NCI-H1048 (cell line): ENCODE measurements at places on chromosomes 16 and 17.

DNA sequence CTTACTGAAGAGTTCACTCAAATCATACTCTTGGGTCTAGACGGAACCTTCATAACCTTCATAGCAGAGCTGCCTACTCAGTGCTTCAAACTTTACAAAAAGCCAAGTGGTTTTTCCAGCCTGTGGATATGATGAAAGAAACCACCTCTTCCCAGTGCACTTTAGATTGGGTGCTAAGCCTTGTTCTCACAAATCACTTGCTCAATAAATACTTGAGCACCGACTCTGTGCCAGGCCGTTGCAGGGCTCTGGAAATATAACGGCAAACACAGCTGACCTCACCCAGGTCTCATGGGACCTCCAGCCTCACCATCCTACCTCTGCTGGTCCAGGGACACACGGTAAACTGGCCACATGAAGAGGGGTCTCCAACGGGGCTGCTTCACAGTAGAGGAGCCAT is 35.7 kb downstream of the CDRT4 start:
- no peak for DNase-seq

DNA sequence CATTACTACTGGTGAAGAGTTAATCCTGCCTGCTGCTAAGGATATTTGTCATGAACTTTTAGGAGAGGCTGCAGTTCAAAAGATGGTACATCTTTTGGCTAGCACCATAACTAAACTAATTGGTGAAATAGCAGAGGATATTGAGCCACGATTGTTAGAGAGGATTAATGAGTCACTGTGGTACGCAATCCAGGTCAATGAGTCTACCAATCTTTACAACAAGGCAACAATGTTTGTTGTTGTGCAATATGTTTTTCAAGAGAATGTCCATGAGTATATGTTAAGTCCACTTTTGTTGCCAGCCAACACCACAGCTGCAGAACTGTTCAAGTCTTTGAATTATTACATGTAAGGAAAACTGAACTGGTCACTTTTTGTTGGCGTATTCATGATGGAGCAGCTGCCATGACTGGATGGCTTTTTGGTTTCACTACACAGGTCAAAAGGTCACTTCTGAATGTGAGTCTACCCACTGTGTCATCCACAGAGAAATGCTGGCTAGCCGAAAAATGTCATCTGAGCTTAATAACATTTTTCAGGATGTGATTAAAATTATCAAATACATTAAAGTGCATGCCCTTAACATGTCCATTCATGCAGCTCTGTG is 402.6 kb upstream of the KIF2B start:
- DNase-seq, result no peak

DNA sequence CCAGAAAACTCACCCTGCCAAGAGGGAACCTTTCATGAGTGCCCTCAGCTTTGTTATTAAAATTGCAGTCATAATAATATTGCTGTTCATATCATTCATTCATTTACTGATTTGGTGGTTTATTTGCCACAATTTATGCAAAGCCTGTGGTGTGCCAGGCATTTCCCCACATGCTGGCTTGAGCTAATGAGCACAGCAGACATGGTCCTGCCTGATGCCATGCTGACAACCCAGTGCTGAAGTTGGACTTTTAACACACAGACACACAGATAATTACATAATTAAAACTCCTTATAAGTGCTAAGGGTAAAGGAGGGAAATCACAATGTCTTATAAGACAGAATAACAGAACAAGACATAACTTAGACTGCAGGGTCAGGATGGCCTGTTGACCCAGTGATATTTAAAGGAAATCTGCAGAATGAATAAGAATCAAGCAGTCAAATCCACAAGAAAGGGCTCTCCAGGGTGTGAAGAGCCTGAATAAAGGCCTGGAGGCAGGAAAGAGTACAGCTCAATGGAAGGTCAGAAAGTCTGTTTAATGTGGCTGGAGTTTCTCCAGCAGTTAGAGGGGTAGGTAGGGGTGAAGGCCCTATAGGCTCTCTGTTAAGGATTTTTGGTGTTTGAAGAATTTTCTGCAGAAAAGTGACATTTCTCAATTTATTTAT is 196.9 kb upstream of the CDH11 start:
- no peak for DNase-seq

DNA sequence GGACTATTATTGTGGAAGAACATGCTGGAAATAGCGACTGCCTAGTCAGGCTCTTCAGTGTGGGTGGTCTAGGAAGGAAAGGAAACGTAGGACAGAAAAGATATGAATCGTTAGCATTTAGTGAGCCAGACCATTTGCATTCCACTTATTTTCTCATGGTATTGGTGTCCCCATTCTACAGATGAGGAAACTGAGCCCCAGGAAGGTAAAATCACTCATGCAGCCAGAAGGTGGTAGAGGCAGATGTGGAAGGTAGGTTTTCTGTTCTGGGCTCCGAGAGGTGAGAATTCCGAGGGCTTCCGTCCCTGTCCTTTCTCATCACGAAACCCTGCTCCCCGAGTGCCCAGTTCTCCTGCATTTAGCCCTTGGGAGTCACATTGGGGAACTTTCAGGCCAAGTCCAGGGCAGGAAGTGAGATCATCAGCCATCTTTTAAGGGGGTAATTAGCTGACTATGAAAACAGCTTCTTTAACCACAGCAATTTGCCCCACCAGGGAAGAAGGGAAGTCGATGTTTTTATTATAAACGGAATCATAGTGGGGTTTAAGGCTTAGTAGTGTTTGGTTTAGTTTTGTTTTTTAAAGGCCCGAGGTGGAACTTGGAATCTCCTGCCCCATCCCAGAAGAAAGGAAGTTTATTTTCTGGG is 110.7 kb upstream of the IRX3 start:
- DNase-seq, result no peak

DNA sequence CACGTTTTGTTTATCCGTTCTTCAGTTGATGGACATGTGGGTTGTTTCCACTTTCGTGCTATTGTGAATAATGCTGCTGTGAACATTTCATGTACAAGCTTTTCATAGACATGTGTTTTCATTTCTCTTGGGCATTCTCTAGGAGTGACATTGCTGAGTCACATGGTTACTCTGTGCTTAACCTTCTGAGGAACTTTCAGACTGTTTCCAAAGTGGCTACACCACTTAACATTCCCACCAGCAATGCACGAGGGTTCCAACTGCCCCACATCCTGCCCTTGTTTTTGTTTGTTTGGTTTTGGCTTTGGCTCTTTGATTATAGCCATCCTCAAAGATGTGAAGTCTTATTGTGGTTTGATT is 14.2 kb upstream of the PEMT start:
- no peak for DNase-seq

DNA sequence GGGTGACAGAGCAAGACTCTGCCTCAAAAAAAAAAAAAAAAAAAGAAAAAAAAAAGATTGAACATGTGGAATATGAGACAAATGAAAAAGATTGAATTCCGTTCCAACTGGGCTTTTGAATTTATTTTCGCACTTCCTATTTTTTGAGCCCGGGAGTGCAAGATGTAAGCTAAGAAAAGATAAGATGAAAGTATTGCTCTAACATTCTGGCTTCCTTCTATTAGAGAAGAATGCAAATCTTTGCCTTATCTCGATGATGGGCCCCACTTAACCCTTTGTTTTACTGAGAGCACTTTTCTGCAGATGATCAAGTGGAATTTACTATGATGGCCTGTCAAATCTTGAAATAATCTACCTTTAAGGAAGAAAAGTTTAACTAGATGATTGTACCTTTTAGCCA is 96.3 kb downstream of the WWOX start:
- DNase-seq, result no peak

- DNase-seq, result no peak
Observed at GRCh38 chr17:55377671-55378275, 43.9 kb downstream of the MMD start.

GRCh38 chr17:67069603-67070136 is 25.3 kb downstream of the CACNG1 start:
- DNase-seq, result no peak

DNA sequence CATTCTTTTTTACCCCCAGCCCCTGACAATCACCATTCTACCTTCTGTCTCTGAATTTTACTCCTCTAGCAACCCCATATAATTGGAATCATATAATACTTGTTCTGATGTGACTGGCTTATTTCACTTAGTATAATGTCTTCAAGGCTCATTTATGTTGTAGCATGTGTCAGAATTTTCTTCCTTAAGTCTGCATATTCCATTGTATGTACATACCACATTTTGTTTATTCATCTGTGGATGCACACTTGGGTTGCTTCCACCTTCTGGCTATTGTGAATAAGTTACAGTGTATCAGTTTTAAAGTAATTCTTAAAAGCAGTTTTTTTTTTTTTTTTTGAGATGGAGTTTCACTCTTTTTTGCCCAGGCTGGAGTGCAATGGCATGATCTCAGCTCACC is 24.7 kb upstream of the PPM1E start:
- no peak for DNase-seq

DNA sequence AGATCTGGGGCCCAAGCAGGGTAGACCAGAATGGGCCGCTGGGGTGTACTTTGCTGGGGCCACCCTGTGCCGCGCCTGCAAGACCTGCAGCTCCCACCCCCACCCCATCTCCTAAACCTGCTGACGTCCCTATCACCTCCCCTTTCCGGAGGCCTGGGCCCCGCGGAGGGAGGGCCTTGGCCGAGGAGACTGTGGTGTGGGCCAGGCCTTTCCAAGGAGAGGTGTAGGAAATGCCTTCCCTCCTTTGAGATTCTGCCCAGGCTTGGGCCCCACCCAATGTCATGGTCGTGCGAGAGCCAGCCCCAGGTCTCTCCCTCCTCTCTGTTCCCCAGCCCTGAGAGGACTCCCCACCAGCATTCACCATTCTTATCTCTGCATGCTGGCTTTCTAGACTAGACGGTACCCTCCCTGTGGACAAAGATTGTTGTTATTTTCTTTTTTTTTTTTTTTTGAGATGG is 3.9 kb upstream of the WFIKKN2 start:
- no peak for DNase-seq

GRCh38 chr16:56732832-56733231 is 2.9 kb downstream of the NUP93 start:
- no peak for DNase-seq

DNA sequence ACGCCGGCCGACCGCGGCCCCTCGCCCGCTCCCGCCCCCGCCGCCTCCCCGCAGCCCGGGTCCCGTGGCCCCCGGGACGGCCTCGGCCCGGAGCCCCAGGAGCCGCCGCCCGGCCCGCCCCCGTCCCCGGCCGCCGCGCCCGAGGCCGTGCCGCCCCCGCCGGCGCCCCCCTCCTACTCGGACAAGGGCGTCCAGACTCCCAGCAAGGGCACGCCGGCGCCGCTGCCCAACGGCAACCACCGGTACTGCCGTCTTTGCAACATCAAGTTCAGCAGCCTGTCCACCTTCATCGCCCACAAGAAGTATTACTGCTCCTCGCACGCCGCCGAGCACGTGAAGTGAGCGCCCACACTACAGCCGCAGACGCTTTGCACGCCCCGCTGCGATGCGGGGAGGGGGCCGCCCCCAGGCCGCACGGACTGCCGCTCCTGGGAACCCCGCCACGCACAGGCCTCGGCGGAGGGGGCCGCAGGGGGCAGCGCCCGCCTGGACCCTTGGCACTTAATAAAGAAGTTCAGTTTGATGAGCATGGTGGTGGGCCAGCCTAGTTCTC is 35.5 kb upstream of the ZC3H18 start:
- no peak for DNase-seq

DNA sequence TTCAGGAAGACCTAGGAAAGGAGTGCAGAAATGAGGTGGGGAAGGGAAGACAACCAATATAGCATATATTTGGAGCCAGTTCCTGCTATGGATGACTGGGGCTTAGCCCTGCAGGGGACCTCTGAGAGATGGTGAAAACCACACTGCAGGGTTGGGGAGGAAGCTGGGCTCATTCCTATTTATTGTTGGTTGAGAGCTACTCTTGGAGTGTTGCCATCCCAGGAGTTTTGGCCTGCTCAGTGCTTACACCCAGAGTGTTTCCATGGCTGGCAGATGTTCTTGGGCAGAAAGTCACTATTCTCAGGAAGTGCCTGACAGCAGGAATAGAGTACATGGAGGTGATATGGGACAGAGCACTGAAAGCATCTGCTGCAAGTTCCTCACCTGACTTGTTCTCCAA is 145.8 kb downstream of the SPACA3 start:
- no peak for DNase-seq

GRCh38 chr16:55406651-55407050 is 72.3 kb upstream of the MMP2 start:
- DNase-seq, result no peak

DNA sequence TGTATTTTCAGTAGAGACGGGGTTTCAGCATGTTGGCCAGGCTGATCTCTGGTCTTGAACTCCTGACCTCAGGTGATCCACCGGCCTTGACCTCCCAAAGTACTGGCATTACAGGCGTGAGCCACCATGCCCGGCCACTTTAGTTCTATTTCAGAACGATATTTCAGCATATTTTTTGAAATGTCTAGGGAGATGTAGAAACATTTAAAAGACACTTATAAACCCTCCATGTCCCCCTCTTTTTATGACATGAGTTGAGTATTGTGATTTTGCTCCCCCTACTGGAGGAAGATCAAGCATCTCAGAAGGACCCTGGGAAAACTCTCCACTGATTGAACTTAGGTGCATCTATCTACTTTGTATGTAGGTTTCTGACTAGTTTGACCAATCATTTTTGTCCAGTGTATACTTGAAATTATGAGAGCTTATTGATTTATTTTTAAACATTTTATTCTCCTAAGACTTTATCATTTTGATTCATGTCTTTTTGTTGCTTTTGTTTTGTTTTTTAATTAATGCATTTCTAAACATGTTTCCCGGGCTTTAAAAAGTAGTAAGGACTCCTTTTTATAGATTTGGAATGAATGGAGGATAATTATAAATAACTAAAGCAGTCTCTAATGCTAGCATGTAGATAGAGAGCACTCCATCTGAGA is 105.1 kb downstream of the CHD9 start:
- no peak for DNase-seq

DNA sequence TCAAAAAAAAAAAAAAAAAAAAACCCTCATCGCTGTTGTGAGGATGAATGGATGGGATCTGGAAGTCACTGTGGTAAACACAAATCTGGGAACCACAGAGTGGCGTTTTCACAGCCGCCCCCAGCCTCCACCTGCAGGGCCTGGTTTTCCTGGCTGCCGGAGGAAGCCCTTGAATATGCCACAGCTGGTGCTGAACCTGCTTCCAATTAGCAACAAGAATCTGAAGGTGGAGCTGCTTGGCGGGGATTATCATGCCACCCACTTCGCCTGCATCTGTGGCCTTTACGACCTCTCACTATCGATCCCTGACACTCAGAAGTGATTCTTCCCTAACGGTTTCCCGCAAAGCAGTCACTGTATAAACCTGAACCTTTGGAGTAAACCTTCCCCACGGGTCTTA is 16.1 kb downstream of the MRM3 start:
- no peak for DNase-seq

DNA sequence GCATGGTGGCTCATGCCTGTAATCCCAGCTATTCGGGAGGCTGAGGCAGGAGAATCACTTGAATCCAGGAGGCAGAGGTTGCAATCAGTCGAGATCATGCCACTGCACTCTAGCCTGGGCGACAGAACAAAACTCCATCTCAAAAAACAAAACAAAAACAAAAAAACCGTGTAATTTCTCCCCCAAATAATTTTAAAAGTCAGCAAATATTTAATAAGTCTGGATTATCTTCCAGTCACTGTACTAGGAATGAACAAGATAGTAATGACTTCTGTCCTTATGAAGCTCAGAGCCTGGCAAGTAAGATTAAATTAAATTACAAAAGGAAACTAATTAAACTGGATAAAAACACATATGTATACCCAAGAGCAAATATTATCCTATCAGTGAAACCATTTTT is 113.5 kb downstream of the DNAH3 start:
- DNase-seq, result no peak
